ENCODE measurements at places on chromosomes 12 and 14. TPM values are rescaled to one million over a fixed set of nuclear protein-coding genes. Genes with fewer than 3 reads are reported as not detected.

Gene LMNTD1
- total RNA-seq: not detected

- H3K27me3 ChIP-seq: no peaks in the 10 kb centered on the region
- H3K4me1 ChIP-seq: no peaks in the 10 kb centered on the region
- H3K36me3 ChIP-seq: no peaks in the 10 kb centered on the region
- H3K27ac ChIP-seq: no peak overlapping the region
Observed at GRCh38 chr14:95445676-95446075, 70.8 kb downstream of the SYNE3 start.

DNA sequence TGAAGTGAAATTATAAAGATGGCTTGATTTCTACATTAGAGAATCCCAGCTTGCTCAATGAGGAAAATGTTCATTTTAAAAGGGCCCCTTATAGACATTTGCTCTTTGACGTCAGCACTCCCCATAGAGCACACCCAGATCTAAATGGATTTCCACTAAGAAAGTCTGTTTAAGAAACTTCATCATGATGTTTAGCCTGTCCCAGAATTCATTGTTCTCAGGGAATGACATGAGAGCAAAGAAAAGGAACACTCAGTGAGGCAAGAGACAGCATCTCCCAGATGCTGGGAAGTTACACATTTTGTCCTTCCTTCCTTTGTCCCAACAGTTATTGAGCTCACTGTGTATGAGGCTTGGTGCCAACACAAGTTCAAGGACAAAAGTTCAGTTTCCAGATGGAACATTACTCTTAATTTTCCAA, 4.9 kb downstream of the PHLDA1 start:
- no peak for DNase-seq
- H3K4me1 ChIP-seq: peaks cover 20% of the 10 kb centered on the region
- H3K27me3 ChIP-seq: peaks cover 16% of the 10 kb centered on the region
- H3K27ac ChIP-seq: no peak overlapping the region
- H3K36me3 ChIP-seq: peaks cover 3% of the 10 kb centered on the region
- no peak overlapping the region for H3K4me3 ChIP-seq

DNA sequence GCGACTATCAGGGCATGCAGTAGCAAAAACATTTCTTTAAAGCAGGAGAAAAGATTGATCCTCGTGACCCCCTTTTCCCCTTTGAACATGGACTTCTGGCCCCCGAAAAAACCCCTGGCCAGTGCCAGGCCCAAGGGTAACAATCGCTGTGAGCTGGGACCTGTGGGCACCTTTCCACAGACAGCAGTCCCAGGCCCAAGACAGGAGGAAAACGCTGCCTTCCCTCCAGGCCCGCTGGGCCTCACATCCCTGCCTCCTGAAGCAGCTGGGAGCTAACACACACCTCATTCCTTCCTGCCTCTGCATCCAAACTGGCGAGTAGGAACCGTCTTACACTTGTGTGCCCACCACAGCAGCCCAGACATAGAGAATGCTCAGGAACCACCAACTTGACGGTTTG, 1.2 kb downstream of the VWF start:
- H3K4me1 ChIP-seq: no peaks in the 10 kb centered on the region
- no peaks in the 10 kb centered on the region for H3K27me3 ChIP-seq
- no peak overlapping the region for H3K4me3 ChIP-seq
- H3K27ac ChIP-seq: no peak overlapping the region
- no peak for DNase-seq

DNA sequence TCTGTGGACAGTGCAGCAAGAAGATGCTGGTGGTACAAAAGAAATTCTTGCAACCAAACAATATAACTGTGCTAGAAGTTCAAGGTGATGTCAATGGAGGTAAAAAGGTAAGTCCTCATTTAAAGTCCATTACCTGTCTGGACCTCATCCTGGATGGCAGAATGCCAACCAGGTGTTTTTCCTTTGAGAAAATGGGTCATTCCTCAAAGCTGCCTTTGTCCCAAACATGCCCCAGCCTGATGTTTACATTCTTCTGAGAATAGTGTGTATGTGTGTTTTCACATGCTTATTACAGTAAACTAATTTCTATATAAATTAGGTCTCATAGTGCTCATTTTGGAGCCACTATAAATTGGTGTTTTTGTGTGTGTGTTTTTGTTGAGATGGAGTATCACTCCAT, 24.9 kb downstream of the ACTR6 start:
- DNase-seq: no peak
- no peak overlapping the region for H3K27ac ChIP-seq
- no peaks in the 10 kb centered on the region for H3K27me3 ChIP-seq
- peaks cover 10% of the 10 kb centered on the region for H3K36me3 ChIP-seq

DNA sequence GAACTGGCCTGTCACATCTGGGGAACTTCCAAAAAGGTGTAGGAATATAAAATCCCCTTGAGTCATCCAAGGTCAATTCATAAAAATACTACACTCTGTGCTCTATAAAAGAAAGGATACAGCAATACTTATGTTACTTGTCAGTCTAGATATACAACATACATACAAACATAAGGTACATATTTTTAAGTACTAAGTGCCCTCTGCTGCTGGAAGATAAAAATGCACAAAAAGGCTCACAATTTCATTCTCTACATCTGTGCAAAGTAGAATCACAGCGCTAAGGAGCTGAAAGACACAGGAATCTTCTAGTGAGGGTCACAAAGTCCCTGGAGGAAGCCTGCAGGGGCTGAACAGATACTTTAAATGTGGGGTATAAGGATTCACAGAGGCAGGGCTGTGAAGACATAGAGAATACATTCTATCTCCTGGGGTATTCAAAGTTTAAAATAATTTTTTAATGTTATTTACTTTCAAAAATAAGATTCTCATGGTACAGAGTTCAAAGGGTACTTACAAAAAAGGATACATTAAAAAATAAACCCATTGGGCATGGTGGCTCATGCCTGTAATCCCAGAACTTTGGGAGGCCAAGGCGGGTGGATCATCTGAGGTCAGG, 10.2 kb upstream of the GOLGA5 start:
- DNase-seq: peak; percentile 56
- no peak overlapping the region for H3K4me3 ChIP-seq
- no peaks in the 10 kb centered on the region for H3K36me3 ChIP-seq
- no peaks in the 10 kb centered on the region for H3K4me1 ChIP-seq
- no peak overlapping the region for H3K27ac ChIP-seq

GRCh38 chr14:19993438-19993837, 8.5 kb upstream of the OR4Q2 start:
- H3K27me3 ChIP-seq: no peaks in the 10 kb centered on the region
- no peak overlapping the region for H3K4me3 ChIP-seq
- H3K4me1 ChIP-seq: no peaks in the 10 kb centered on the region

- H3K27me3 ChIP-seq: no peaks in the 10 kb centered on the region
- no peak overlapping the region for H3K27ac ChIP-seq
- no peak overlapping the region for H3K4me3 ChIP-seq
- DNase-seq: no peak
- H3K4me1 ChIP-seq: no peaks in the 10 kb centered on the region
Observed at GRCh38 chr12:119797090-119797489, 80.0 kb downstream of the CIT start.
